Activated CD4-positive, alpha-beta memory T cell treated with anti-CD3 and anti-CD28 coated beads for 36 hours (primary cell): ENCODE measurements at places on chromosomes 2 and 18.

GRCh38 chr2:203714112-203714511 is 7.7 kb downstream of the CD28 start:
- peak; percentile 57 for DNase-seq

DNA sequence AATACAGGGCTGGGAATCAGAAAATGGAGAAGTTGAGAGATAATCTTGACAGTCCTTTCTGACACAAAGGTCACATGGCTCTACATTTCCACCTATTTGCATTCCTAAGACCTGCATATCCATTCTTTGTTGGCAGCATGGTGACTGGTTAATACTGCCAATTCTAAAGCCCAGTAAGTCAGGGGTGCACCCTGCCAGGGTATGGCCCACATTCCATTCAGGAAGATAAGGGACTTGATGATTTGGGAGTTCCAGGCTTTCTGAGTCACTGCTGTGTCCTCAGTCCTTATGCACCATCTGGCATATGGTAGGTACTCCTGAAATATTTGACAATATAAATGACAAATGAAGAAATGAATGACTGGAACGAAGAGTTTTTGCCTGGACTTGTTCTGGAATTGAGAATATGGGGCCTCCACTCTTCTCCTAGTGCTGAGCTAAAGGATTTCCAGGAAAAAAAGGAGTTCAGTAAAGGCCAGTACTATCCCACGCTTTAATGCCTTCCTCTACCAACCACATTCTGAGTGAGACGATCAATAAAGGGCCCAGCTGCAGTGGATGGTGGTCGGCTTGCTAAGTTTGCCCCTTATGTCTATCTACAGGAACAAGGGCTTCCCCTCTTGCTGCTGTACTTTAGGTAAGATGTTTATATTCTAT is 31.7 kb upstream of the EIF2AK3 start:
- DNase-seq: no peak

- DNase-seq: no peak
These were observed 20.0 kb downstream of the SETBP1 start for GRCh38 chr18:44700652-44701051.

DNA sequence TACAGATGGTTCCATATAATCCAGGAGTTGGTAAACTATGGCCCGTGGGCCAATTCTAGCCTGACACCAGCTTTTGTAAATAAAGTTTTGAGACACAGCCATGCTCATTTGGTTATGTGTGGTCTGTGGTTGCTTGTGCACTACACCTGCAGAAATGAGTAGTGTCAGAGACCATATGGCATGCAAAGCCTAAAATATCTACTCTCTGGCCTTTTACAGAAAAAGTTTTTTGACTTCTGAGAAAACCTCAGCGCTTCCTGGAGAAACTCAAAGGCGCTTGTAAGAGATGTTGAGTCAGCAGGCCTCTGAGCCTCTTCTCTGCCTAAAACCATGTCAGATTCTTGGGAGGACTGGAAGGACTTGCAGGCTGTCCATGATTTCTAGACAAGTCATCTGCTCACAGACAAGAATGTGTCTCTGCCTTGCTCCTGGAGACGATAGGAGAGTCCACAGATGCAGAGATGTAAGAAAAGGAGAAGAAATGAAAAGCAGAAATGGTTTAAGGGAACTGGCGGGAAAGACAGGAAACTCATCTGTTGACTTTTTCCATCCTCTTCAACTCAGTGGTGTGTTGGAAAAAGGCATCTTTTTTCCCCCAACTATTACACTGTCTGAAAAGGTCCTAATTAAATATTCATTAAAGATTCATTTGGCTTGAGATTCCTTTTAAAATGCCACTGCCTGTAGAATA is 5.2 kb downstream of the TTC39C start:
- peak; percentile 78 for DNase-seq

GRCh38 chr2:199596549-199596948 is 138.8 kb upstream of the SATB2 start:
- DNase-seq: no peak

- no peak for DNase-seq
These were observed 24.6 kb upstream of the RPL31 start for GRCh38 chr2:100977511-100977910.

GRCh38 chr2:176111846-176112374 is 4.7 kb upstream of the HOXD10 start:
- DNase-seq: no peak

DNA sequence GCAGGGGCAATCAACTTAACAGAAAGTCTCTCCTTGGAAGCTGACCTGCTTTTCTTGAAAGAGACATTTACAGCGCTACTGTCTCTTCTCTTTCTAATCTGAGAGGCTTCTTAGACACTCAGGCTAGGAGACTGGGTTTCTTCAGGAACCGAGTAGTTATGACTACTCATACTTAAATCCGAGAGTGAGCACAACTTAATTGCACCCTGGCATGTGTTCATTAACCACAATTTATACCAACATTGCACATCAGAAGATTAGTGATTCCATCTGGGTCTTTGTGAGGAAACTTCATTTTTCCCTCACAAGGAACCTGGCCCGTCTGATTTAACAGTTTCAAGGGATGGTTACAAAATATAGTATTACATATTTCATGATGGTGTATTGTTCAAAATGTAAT is 176.9 kb downstream of the UBE2E3 start:
- no peak for DNase-seq
